ENCODE measurements at places on chromosomes 7 and 10.
A peak's percentile ranks its signal among the peaks of the same experiment; 100 is the strongest.

GRCh38 chr7:157990226-157990880 lies 597.3 kb downstream of the PTPRN2 start:
- no peak for DNase-seq

- DNase-seq: no peak
Measured at GRCh38 chr10:106960812-106961211, 203.7 kb downstream of the SORCS1 start.

GRCh38 chr10:132099389-132100090 lies 33.8 kb downstream of the JAKMIP3 start:
- no peak for DNase-seq

DNA sequence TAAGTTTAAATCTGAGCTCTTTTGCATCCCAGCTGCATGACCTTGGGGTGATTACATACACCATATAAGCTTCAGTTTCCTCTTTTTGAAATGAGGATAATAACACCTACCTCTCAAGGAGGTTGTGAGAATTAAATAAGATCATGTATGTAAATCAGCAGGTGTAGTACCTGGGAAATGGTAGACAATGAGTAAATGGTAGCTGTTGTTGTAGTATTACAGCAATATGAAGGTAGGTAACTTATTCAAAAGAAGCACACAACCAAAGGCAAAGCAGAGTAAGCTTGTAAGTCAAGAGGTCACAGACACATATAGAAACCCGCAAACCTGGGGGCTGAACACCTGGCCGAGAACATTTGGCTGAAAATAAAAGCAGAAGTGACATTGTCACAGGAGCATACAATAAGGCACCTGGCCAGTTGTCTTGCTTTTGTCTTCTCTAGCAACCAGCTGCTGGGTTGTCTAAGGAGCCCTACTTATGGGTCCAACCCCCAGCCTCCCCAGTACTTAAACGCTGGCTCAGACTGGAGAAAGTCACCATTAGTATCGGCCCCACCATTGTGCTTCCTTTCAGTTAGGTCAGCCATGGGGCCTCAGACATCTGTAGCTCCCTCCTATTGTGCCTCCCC lies 203.6 kb upstream of the MKLN1 start:
- no peak for DNase-seq

GRCh38 chr10:44932517-44933450 lies 21.6 kb downstream of the TMEM72 start:
- DNase-seq: peak; percentile 75

GRCh38 chr7:41306486-41306885 lies 396.4 kb downstream of the INHBA start:
- DNase-seq: no peak

- no peak for DNase-seq
Measured at GRCh38 chr7:17103984-17104383, 194.5 kb upstream of the AHR start.

- DNase-seq: no peak
Measured at GRCh38 chr7:129238546-129238945, 13.7 kb downstream of the AHCYL2 start.

All from breast epithelium (tissue), 4 donors.